T-helper 17 cell (primary cell): ENCODE measurements at places on chromosomes 11 and 22.

- H3K4me3 ChIP-seq: no peak overlapping the region
- DNase-seq: no peak
- no peak overlapping the region for H3K27ac ChIP-seq
- H3K36me3 ChIP-seq: no peaks in the 10 kb centered on the region
- H3K4me1 ChIP-seq: no peaks in the 10 kb centered on the region
- H3K27me3 ChIP-seq: no peaks in the 10 kb centered on the region
Observed at GRCh38 chr11:42596576-42597145, 715.1 kb upstream of the API5 start.

DNA sequence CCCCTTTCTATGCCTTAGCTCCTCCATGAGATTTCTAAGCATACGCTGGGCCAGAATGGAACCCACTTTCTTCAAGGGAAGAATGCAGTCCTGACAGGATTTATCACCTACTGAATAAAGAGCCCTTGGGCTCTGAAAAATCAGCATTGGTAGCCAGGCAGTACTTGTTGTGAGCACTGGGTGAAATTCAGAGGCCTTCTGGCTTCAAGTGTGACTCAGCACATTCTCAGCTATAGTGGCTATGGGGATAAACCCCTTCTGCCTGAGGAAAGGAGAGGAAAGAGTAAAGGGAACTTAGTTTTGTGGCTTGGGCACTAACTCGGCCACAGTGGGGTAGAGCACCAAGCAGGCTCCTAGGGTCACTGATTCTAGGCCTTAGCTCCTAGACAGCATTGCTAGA lies 574.8 kb downstream of the JRKL start:
- H3K4me1 ChIP-seq: no peaks in the 10 kb centered on the region
- DNase-seq: no peak
- H3K36me3 ChIP-seq: no peaks in the 10 kb centered on the region
- H3K27me3 ChIP-seq: no peaks in the 10 kb centered on the region
- H3K27ac ChIP-seq: no peak overlapping the region

GRCh38 chr11:96465512-96465911 lies 75.7 kb downstream of the JRKL start:
- no peaks in the 10 kb centered on the region for H3K36me3 ChIP-seq
- H3K27ac ChIP-seq: no peak overlapping the region
- H3K27me3 ChIP-seq: peaks cover 17% of the 10 kb centered on the region
- H3K4me1 ChIP-seq: peaks cover 6% of the 10 kb centered on the region
- DNase-seq: no peak
- no peak overlapping the region for H3K4me3 ChIP-seq

GRCh38 chr11:27414644-27415043 lies 51.6 kb upstream of the CCDC34 start:
- H3K27me3 ChIP-seq: peaks cover 28% of the 10 kb centered on the region
- DNase-seq: no peak
- H3K4me1 ChIP-seq: no peaks in the 10 kb centered on the region
- no peak overlapping the region for H3K27ac ChIP-seq
- H3K36me3 ChIP-seq: no peaks in the 10 kb centered on the region

GRCh38 chr11:134374171-134374570 lies 37.9 kb downstream of the B3GAT1 start:
- H3K4me1 ChIP-seq: no peaks in the 10 kb centered on the region
- H3K4me3 ChIP-seq: no peak overlapping the region
- H3K27ac ChIP-seq: no peak overlapping the region
- H3K36me3 ChIP-seq: no peaks in the 10 kb centered on the region
- DNase-seq: no peak

GRCh38 chr11:65859095-65859811 lies 980 bp upstream of the MUS81 start:
- H3K36me3 ChIP-seq: peaks cover 12% of the 10 kb centered on the region
- no peaks in the 10 kb centered on the region for H3K27me3 ChIP-seq
- H3K4me3 ChIP-seq: peak overlapping the region; percentile 99

GRCh38 chr22:35502836-35503235 lies 37.8 kb upstream of the RASD2 start:
- H3K4me1 ChIP-seq: no peaks in the 10 kb centered on the region
- H3K27ac ChIP-seq: no peak overlapping the region
- peaks cover 24% of the 10 kb centered on the region for H3K27me3 ChIP-seq
- DNase-seq: no peak
- H3K36me3 ChIP-seq: peaks cover 2% of the 10 kb centered on the region
